Activated CD4-positive, alpha-beta T cell treated with anti-CD3 and anti-CD28 coated beads, Interleukin-2, Interleukin-6, amounts not matched to agents 100 ng/mL and 50 ng/mL, durations not matched to agents 16 hours and 8 hours (primary cell): ENCODE measurements at places on chromosomes 1 and 21.

GRCh38 chr1:227558732-227559262 lies 4.6 kb upstream of the ZNF678 start:
- DNase-seq, result no peak

DNA sequence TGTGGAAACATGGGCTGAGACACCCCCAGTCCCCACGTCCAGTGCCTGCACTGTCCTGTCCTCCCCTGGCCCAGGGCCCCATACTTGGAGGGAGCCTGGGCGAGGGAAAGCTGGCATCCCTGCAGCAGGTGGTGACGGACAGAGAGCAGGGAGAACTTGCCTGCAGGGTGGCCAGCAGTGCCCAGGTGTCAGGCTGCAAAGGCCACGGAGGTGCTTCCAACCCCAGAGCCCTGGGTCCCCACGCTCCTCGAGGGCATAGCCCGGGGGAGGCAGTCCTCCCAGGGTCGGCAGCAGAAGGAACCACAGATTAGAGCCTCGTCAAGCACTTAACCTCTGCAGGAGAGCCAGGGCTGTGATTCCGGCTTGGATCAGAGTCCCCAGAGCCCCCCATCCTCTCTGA lies 77.5 kb downstream of the ARHGEF16 start:
- no peak for DNase-seq

- DNase-seq, result no peak
Measured at GRCh38 chr1:190126728-190127127, 350.9 kb downstream of the BRINP3 start.

DNA sequence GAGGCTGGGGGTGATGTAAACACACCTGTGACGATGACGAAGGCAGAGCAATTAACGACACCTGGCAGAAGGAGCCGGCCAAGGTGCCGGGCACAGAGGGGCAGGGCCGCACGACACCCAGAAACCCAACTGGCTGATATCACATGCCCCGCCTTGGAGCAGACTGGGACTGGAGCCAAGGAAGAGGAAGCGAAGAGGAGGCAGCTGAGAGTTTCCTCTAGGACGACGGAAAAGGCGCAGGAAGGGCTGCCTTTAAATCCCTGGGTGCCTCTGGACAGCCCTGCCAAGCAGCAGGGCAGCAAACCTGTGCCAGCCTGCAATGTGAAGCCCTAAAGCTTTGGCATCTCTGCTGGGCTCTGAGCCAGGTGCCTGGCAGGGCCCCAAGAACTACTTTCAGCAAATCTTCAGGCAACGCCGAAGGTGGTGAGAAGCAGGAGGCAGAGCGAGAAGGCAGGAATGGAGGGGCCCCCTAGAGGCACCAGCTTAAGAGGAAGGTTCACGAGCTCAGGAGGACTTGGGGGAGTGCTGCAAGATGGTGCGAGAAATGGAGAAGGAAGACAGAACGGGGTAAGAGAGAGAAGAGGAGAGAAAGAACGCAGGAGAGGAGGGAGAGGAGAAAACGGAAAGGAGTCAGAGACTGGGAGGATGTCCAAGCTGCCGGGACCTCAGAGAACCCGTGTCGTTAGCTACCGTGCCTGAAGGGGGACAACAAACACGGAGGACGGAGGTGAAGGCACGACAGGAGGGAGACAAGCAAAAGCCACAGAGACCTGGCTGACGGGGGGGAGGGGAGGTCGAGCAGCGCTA lies 25.3 kb upstream of the PEF1 start:
- DNase-seq, result peak; percentile 14

DNA sequence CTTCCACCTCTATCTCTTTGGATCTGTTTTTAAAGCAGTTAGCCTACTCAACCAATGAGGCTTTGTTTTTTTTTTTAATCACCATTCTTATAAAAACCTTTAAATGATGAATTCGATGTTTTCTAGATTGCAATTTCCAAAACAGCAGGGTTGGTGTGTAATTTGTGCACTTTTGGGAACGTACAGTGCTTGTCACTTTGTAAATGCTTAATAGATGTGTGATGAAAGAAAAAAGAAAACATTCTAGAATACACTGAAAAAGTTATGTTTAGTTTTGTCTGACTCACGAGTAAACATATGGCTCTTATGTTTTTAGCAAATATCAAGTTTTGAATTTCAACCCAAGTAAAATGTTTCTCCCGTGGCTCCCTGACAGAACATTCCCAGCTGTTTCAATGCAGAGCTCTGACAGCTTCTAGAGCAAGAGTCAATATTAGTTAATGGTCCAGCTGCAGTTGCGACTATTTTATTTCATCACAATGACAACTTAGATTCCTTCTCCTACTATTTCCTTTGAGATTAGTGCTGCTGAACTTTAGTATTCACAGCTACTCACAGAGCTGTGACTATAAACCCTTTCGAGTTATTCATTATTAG lies 362.5 kb upstream of the ADAMTS5 start:
- no peak for DNase-seq

- DNase-seq, result no peak
Measured at GRCh38 chr1:222547260-222547614, 667 bp downstream of the HHIPL2 start.

- DNase-seq, result peak; percentile 90
Measured at GRCh38 chr1:154998818-154999570, 3.6 kb upstream of the ZBTB7B start.

DNA sequence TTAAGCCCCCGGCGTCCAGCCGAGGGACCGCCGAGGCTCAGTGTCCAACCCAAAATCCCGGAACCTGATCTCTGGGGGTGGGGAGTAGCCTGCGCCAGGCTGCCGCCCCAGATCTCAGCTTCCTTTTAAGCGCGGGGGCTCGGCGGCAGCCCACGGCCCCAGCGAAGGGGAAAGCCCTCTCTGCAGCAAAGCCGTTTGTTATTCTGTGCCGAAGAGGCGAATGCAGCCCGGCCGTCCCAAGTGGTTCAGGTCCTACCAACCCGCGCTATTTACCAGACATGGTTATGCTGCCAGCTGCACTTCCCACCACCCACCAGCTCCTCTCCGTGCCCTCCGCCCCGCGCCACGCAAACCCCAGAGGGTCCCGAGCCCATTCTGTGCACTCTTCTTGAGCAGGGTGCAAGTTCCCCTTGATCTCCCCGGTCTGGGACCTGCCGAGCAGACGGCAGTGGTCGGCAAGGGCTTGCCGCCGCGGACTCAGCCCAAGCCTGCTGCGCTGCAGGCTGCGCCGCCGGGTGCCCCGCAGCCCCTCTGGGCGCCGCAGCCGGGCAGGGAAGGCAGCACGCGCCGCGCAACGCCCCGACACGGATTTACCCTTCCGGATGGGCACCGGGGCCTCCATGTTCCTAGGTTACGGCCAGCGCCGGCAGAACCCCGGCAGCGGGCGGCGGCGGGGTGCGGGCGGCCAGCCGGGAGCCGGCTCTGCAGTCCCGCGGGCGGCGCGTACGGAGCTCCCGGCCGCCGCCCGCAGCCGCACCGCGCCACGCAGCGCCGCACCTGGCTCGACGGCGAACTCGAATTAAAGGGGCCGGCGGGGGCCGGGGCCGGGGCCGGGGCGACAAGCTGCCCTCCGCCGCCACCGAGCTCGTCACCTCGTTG lies 738 bp upstream of the KCNA2 start:
- no peak for DNase-seq

DNA sequence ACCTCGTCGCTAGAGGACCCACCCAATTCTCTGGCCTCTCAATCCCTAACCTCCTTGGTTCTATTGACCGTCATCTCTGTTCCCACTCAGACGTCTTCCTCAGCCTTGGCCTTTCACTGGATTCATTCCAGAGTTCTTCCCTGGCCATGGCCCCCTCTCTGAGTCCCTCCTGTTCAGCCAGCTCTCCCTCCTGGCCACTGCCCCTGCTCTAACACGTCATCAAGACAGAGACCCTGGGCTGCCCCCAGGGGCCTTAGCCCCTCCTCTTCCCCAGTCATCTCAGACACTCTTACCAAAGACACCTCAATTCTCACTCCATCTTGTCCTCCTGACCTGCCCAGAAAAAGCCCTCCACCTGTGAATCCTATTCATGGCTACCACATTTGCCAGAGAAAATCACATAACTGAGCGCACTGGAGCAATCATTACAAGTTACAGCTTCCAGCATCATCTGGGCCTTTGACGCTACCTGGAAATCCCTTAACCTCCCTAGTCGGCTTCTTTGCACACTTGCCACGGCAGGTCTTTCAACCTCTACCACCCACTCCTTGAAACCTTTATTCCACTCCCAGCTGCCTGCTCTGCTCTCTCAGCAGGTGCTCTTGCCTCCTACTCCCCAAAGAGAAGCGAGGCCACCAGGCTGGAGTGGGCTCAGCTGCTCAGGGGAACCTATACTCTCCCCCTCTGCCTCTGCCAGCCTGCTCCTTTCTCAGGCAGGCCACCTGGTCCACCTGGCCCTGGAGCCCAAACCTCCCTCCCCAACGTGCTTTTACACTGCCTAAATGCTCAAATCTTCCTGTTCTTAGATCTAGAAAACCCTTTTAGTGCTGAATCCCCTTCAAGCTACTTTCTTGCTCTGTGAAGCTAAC lies 14.0 kb downstream of the DCST2 start:
- DNase-seq, result no peak

DNA sequence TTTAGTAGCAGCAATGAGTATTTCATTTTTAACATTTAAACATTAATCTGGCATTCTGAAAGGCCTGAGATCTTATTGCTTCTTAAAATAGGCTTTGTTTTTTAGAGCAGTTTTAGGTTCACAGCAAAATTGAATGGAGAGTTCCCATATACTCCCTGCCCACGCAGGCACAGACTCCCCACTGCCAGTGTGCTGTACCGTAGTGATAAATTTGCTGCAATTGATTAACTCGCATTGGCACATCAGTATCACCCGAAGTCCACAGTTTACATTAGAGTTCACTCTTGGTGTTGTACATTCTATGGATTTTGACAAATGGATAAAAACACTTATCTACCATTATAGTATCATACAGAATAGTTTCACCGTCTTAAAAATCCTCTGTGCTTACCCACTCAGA lies 71.8 kb upstream of the ERRFI1 start:
- DNase-seq, result no peak

DNA sequence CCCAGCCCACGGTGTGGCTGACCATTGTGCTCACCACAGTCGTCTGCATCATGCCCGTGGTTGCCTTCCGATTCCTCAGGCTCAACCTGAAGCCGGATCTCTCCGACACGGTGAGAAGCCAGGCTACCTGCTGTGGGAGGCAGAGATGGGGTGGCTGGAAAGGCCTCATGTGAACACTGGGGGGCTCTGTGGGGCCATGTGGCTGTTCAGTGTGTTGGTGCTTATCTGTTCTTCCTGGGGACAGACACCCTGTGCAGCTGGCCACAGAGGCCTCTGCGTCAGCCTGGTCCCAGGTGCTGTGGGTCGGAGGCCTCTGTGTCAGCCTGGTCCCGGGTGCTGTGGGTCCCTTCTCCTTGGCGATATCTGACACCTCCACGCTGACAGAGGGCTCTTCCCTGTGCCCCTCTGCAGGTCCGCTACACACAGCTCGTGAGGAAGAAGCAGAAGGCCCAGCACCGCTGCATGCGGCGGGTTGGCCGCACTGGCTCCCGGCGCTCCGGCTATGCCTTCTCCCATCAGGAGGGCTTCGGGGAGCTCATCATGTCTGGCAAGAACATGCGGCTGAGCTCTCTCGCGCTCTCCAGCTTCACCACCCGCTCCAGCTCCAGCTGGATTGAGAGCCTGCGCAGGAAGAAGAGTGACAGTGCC lies 23.2 kb downstream of the ATP8B2 start:
- no peak for DNase-seq

- DNase-seq, result no peak
Measured at GRCh38 chr21:22855581-22855980, 1857.4 kb downstream of the NCAM2 start.

GRCh38 chr1:109997867-109998229 lies 13.3 kb downstream of the AHCYL1 start:
- no peak for DNase-seq

DNA sequence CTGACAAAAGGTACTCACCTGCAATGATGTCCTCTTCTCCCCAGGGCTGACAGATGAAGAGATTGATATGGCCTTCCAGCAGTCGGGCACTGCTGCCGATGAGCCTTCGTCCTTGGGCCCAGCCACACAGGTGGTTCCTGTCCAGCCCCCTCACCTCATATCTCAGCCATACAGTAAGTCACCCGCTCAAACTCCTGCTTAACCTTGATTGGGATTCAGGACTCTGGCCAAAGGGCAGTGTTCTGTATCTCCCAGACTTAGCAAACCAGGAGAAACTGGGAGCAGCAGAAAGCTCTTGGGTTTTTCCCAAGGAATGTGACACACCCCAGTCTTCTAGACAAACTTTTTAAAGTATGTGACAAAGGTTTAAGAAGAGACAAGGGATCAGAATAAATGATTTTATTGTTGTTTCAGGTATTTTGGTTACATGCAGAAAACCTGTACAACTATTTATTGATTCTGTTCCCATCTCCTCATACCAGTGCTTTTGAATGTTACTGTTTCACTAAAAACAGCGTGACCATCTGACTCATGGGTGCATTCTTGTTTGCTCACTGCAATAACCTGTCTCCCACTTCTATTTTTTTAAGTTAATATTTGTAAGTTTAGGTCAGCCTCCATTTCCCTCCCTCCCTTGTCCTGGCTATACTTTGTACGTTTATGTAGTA lies 124.6 kb downstream of the PEX14 start:
- no peak for DNase-seq

GRCh38 chr21:14911351-14911750 lies 153.4 kb downstream of the NRIP1 start:
- no peak for DNase-seq

DNA sequence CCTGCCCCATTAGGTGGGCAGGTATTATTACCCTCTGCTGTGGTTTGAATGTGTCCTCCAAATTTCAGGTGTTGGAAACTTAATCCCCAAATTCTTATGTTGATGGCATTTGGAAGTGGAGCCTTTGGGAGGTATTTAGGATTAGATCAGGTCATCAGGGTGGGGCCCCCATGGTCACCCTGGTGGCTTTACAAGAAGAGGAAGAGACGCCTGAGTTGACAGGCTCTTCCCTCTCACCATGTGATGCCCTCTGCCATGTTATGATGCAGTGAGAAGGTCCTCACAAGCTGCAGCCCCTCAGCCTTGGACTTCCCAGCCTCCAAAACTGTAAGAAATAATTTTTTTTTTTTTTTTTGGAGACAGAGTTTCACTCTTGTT lies 8.8 kb upstream of the THEMIS2 start:
- DNase-seq, result no peak

GRCh38 chr1:50982611-50983010 lies 12.6 kb downstream of the CDKN2C start:
- no peak for DNase-seq

DNA sequence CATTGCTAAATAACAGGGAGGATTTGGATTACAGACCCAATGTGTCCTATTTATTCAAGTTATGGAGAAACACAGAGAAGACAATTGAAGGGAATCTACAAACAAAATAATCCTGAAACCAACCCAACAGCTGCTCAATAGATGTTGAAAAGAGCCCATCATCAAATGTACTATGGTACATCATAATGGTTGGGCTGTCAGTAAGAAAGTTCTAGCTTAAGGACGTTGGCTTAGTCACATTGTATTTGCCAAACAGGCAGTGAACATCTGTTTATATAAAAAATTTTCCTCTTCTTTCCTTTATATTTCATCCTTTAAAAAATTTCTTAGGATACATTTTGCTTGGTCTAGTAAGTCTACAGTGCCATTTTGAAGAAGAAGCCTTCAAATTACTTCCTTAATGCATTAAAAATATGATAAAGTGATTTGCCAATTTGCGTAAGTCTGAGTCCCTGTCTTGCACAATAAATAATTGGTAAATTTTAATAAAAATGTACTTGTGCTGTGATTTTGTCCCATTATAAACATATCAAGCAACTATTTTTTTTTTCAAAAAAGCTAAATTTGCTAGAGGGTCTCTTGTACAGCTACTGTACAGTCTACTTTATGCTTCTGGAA lies 14.4 kb downstream of the MAP3K7CL start:
- DNase-seq, result no peak
